ENCODE measurements at places on chromosomes 2 and 18. TPM values are rescaled to one million over a fixed set of nuclear protein-coding genes. Genes with fewer than 3 reads are reported as not detected.

DNA sequence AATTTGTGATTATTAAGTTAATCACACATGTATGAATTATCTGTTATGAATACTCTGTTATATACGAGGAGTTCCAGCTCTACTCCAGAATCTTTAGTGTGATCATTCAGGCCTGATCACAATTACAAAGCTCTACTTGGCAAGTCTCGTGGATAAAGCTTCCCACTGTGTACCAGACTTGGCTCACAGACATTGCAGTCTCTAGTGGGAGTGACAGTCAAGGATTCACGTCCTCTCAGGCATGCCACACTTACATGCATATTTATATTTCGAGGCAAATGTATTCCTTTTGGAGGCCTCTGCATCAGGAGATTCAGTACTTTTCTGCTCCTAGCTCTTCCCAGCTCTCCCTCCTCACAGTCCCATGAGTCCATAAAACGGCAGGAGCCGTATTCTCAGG lies 403.4 kb upstream of the CDH7 start:
- DNase-seq = no peak
- H3K36me3 ChIP-seq = no peaks in the 10 kb centered on the region
- no peak overlapping the region for H3K4me3 ChIP-seq
- H3K27me3 ChIP-seq = no peaks in the 10 kb centered on the region

DNA sequence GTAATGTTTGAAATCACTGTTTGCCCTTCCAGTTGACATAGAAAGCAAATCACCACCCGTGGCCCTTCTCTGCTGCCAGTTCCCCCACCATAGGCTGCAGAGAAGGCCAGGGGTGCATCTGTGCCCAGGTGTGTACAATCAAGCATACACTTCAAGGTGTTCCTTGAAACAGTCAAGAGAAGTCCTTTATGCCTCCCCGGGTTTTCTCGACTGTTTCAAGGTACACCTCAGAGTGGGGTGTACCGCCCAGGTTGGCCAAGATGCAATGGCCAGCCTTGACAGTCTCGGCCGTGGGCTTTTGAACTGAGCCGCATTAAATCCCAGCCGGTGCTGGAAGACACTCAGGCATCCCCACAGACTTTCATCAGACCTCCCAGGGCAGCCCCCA lies 21.0 kb upstream of the ATP9B start:
- no peak overlapping the region for H3K4me3 ChIP-seq
- H3K27me3 ChIP-seq = no peaks in the 10 kb centered on the region
- no peaks in the 10 kb centered on the region for H3K36me3 ChIP-seq
- no peaks in the 10 kb centered on the region for H3K4me1 ChIP-seq
- DNase-seq = no peak

DNA sequence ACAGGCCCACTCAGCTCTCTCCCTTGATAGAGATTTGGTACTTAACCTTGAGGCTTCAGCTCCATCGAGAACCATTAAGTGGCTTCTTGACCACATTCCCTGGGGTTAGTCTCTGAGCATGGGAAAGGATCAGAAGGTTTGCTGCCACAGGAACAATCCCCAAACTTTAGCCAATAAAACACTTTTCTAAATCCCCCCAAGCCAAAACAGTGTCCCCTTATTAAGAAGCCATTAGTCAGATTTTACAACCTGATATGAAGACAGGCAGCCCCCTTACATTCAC lies 37.7 kb upstream of the SLC8A1 start:
- DNase-seq = no peak
- no peaks in the 10 kb centered on the region for H3K27me3 ChIP-seq
- H3K27ac ChIP-seq = no peak overlapping the region
- H3K4me3 ChIP-seq = peak overlapping the region; percentile 79
- no peaks in the 10 kb centered on the region for H3K36me3 ChIP-seq

- H3K36me3 ChIP-seq = no peaks in the 10 kb centered on the region
- H3K27me3 ChIP-seq = no peaks in the 10 kb centered on the region
- no peak overlapping the region for H3K4me3 ChIP-seq
- H3K4me1 ChIP-seq = no peaks in the 10 kb centered on the region
- H3K27ac ChIP-seq = no peak overlapping the region
- no peak for DNase-seq
Measured at GRCh38 chr2:78408795-78409118, 616.7 kb upstream of the REG3G start.

DNA sequence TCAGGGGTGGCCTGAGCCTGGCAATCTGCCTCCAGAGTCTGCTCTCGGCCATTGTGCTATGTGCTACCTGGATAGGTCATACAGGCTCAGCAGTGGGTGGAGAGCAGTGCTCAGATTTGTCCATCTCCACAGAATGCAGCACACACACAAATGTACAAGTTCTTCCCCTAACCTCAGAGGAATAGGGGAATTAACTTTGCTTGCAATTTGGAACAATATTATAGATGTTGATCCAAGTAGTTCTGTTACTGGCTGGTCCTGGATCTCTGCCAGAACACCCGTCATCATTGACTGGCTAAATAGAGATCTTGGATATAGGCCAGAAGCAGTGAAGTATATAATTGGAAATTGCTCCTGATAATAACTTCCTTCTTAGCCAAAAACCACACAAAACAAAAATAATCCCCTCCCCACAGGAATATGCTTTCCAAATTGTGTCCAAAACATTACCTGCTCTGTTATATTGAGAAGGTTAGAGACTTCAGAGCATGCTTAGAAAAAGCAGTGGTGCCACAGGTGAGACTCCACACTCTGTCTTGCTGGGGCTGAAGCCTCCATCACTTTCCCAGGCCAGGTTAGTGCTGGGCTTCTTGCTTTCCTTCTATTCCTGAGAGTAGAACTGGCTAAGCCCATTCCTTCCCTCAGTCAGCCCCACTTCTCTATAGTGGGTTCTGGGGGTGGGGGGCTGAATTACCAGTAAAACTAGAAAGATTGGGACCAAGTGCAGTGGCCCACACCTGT lies 38.8 kb downstream of the NCAPH start:
- H3K27ac ChIP-seq = no peak overlapping the region
- DNase-seq = no peak
- no peaks in the 10 kb centered on the region for H3K4me1 ChIP-seq
- peaks cover 13% of the 10 kb centered on the region for H3K36me3 ChIP-seq

The NFATC1 gene
- polyA plus RNA-seq = 19.8 TPM

The CRYGC gene
- not detected for polyA plus RNA-seq

The CCDC85A gene
- not detected for polyA plus RNA-seq

Data from CD4-positive, CD25-positive, alpha-beta regulatory T cell (primary cell).